Activated T-cell treated with anti-CD3 and anti-CD28 coated beads for 48 hours (primary cell): ENCODE measurements at places on chromosomes 2 and 18.

DNA sequence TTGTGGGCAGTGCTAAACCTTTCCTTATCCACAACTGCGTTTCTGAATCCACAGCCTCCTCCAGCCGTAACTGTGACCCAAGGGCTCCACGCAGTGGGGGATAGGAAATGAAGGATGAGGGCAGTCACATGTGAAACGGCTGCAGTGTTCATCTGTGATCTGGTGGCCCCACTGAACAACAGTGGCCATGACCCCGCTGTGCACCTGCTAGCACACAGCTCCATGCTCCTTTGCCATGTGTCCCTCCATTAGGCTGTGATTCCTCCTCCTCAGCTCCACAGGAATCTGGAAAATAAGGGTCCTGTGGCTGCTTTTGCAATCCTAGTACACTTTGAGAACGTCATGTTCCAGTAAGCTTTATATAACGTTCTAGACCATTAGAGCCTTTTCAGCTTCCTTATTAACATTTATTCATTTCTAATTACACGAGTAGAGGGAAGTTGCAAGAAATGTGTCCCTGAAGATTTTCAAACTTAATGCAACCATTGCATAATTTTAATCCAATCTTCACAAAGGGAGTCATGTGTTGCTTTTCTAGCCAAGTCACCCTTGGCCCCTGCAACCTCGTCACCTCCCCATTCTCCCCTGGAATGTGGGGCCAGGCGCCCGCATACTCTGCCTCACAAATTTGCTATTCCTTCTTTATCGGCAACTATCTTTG is 7.1 kb upstream of the NAPG start:
- DNase-seq, result no peak

DNA sequence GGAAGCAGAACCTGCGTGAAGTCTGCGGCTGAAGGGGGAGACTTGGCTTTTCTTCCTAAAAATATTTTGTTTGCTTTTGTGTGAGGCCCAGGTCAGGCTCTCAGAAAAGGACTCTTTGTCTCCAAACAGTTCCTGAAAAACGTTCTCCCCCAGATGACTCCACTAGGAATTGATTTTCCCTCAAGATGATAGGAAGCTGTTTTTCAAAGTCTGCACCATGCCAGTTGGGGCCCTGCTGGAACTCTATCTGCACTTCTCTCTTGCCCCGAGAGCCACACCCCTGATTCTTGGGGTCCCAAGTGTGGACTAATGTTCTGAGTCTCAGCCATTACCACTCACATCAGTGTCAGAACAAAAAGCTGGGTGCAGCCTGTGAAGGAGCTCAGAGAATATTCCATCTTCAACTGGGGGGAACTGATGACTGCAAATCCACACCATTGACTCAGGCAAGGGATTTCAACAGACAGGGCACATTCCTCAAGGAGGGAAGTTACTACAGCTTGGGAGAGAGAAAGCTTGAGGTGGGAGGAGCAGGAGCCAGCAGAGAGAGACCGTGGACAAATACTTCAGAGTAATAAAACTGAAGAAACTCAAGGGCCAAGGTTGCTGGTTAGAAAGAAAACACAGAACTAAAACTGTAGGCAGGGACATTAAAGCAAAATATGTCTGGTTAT is 768.3 kb downstream of the RNF144A start:
- DNase-seq, result no peak

DNA sequence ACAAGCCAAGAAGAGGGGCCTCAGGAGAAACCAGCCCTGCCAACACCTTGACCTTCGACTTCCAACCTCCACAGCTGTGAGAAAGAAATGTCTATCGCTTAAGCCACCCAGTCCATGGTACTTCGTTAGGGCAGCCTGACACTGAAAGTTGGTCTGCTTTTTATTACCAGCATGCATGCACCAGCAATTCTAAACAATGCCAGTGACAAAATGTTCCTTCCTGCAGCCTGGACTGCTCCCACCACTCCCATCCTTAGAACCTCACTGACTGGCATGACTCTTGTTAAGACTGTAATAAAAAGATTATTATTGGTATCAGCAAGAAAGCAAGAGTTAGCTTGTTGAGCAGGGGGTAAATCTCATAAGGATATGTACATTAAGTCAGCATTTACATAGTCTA is 33.6 kb downstream of the TMEM177 start:
- no peak for DNase-seq

GRCh38 chr2:196361606-196362326 is 190.4 kb upstream of the STK17B start:
- no peak for DNase-seq

DNA sequence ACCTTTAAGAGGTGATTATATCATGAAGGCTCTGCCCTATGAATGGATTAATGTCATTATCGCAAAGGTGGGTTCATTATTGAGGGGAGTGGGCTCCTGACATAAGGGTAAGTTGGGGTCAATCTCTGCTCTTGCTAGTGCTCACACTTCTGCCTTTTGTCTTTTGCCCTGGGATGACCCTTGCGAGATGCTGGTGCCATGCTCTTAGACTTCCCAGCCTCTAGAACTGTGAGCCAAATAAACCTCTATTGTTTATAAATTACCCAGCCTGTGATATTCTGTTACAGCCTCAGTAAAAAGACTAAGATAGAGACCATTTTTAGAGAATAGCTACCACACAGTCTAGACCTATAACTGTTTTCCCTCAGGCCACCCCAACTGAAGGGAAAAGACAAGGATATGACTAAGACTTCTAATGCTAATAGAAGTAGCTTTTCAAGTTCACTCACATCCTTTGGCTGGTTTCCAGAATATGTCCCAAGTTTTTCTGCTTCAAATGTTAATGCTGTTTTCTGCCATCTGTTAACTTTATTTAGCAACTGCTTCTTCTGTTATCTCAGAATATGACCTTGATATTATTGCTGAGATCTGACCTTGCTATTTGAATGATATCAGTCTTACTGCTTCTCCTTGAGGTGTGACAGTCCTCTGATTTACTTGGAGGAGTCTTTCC is 65.1 kb upstream of the STAM2 start:
- DNase-seq, result no peak

DNA sequence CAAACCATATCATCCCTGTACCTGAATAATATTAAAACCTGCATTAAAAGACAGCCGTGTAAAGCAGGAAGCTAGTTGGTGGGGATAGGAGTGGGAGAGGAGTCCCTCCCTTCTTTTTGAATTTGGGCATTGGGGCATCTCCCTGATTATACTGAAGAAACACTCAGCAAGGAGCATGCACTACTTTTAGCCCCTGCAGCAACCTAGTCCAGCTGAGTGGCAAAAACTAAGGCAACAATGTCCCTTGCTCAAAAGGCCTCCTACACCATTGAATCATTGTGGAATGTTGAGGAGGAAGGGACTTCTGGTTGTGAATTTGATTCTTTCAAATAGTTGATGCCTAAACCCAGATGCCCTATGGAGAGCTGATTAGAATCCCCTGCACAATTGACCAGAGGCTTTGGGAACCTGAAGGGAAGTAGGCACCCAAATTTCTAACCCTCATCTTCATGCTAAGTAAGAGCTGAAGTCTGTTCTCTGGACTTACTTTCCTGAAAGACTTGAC is 111.7 kb downstream of the DDX1 start:
- no peak for DNase-seq

GRCh38 chr2:25274868-25275574 is 66.7 kb downstream of the DNMT3A start:
- no peak for DNase-seq

DNA sequence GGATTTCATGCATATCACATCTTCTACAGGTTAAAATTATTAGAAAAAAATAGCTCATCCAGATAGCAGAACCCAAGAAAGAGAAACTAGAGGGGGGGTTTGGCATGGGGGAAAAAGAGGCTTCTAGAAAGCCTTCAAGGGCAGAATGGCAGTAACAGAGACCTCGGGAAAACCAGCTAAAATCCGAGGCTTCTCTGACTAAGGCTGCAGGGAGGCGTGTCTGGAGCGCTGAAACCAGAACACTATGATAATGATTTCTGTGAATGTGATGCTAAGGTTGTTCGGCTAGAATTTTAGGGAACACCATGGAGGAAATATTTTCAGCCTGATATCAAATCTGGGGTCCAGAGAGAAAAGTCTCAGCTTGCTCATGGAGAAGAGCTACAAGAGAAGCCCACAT is 73.0 kb downstream of the ATP8B1 start:
- no peak for DNase-seq

DNA sequence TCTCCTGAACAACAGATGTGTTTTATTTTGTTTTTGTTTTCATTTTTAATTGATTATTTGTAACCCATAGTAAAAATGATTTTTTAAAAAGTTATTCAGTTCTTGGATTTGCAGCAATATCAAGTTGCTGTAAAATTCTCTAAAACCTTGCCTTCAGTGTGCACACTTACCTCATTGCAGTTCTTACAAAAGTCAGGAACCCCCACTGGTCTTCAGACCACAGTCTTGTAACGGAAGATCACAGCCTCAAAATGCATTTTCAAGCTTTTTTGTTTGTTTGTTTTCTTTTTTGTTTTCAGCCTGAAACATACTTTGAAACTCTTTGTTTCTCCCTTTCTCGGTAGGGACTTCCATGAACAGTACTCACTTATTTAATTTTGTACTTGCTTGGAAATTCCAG is 1012.8 kb upstream of the GYPC start:
- DNase-seq, result no peak

- DNase-seq, result no peak
Observed at GRCh38 chr2:30293303-30293921, 62.1 kb downstream of the LBH start.

- no peak for DNase-seq
Observed at GRCh38 chr2:58042486-58042970, 4.1 kb upstream of the VRK2 start.

DNA sequence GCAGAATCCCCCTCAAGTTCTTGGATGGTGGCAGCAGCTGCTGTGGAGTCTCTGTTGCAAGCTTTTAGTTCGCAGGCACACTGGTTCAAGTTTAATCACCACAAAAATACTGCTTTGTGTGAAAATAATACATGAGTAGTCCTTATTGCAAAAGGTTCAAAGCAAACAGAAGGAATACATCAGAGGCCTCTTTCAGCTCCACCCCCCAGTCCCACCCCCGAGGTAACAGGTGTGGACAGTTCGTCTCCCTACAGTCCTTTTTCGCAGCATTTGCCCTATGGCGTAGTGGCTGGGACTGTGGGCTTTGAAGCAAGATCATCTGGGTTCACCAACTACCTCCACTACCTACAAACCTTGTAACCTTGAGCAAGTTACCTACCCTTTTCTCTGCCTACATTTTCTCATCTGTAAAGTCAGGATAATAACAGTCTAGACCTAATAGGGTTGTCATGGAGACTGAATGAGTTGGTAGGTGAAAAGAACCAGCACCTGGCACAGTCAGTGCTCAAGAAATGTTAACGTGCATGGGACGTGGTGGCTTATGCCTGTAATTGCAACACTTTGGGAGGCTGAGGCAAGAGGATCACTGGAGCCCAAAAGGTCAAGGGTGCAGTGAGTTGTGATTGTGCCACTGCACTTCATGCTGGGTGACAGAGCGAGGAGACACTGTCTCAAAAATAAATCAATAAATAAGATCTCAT is 61.7 kb downstream of the TCF7L1 start:
- no peak for DNase-seq

GRCh38 chr2:202099515-202099914 is 26.5 kb downstream of the KIAA2012 start:
- no peak for DNase-seq

GRCh38 chr2:109318150-109318948 is 189.3 kb downstream of the SH3RF3 start:
- no peak for DNase-seq

DNA sequence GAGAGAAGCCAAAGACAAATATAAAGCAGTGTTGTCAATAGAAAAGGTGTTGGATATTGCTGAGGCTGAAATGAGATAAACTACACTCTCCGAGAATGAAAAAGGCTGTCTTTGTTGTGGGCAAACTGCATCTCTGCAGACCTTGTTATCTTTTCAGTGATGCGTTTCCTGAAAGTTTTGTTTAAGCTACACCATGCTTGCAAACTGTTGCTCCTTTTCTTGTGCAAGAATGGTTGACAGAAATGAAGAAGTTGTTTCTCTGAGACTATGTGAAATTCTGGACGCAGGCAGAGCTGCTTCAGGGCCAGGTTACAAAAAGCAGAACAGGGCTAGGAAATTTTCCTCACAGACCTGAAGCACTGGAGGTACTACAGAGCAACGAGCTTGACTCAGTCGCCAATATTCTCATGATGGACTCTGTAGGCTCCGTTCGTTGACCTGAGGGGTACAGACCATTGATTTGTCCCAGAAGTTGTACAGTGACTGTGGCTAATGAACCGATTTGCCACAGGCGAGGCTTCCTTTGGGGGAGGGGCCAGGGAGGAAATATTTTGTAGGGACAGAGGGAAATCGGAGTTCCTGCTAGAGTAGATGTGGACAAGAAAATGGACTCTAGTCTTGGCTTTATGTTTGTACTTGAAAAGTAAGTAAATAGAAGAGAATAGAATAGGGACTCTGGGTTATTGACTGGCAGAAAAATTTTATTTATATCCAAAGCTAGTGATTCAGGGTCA is 3.5 kb upstream of the ATL2 start:
- no peak for DNase-seq

- no peak for DNase-seq
Observed at GRCh38 chr18:78496079-78496478, 483.5 kb upstream of the SALL3 start.

GRCh38 chr18:62326646-62327348 is 1.7 kb downstream of the TNFRSF11A start:
- no peak for DNase-seq

- no peak for DNase-seq
Observed at GRCh38 chr2:208099682-208100470, 24.4 kb downstream of the CRYGD start.

- no peak for DNase-seq
Observed at GRCh38 chr18:35571138-35571537, 10.4 kb upstream of the GALNT1 start.

GRCh38 chr18:51811883-51812282 is 528.1 kb upstream of the DCC start:
- DNase-seq, result no peak

DNA sequence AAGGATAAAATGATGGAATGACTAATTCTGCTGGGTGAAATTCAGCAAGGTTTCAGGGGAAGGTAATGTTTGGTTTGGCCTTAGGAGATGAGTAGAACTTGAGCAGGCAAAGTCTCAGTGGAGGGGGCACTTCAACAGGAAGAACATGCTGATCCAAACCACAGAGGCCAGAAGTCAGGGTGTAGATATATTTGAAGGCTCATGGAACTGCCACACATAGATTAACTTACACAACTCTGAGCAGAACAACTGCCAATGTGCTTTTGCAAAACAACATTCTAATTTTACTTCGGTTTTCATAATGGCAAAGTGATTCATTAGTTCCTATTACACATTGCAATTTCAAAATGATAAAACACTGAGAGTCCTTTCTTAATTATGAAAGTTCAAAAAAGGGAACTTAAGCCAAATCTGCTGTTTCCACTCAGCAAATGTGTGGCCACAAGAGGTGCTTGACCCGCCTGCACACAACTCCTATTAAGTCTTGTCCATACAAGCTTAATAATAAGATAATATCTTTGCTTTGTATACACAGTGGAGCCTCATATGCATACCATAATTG is 284.8 kb downstream of the MREG start:
- no peak for DNase-seq

DNA sequence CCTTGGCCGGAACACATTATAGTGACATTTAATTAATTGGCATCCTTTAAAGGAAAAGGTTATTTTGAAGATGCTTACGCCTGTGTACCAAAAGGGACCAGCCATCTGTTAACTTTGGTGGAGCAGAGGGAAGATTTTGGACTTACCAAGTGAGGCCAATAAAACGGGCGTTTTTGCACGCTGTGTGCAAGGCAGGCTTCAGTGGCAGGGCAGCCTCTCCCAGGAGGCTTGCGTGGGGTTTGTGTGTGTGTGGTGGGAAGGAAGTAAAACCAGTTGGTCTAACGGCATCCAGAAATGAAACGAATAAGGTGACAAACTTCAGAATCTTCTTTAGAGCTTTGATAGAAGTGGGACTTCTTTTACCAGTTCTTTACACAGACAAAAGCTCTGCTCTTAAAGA is 191.7 kb downstream of the PRKCE start:
- no peak for DNase-seq
